Endothelial cell of coronary artery (primary cell): ENCODE measurements at places on chromosomes 12 and 14. TPM values are rescaled to one million over a fixed set of nuclear protein-coding genes. Genes with fewer than 3 reads are reported as not detected.

The CNOT2 gene
- total RNA-seq, result 121 and 144 TPM in 2 replicates

The OR11G2 gene
- total RNA-seq, result not detected in 2 replicates

The PTHLH gene
- total RNA-seq, result 1.8 and 2.0 TPM in 2 replicates

The RDH12 gene
- total RNA-seq, result not detected in 2 replicates

The OVCH1 gene
- total RNA-seq, result 0.85 TPM in 1 of 2 replicates, not detected in the other

The RIMBP2 gene
- total RNA-seq, result not detected in 2 replicates

The ZNF385A gene
- total RNA-seq, result 0.45 and 1.1 TPM in 2 replicates

The ITGA7 gene
- total RNA-seq, result 0.09 and 1.0 TPM in 2 replicates

The LRRIQ1 gene
- total RNA-seq, result 0.09 and 0.18 TPM in 2 replicates
